Nephron progenitor cell (in vitro differentiated cells): ENCODE measurements at places on chromosomes 7 and 10.

GRCh38 chr7:78635026-78635793 lies 818.3 kb downstream of the MAGI2 start:
- no peak for DNase-seq

DNA sequence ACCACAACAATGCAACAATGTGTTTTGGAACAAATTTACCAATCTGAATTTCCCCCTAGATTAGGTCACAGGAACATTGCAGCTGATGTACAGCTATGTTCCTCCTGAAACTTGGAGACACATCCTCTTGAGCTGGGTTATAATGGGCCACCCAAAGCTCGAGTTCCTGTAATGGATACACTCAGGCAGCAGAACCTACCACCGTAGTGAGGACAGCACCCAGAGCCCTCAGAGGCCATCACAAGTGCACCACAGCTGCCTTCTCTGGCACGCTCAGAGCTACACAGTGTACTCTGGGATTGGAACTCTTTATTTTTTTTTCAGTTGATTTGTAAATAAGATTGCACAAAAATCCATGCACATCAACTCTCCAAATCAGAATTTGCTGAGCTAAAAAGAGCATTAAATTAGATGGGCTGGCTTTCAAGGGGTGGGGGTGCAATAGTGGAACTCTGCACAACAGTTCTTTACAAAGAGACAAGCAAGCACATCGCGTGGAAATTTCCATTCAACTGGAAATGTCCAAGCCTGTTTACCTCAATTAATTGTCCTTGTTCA lies 56.7 kb downstream of the EGFR start:
- no peak for DNase-seq

DNA sequence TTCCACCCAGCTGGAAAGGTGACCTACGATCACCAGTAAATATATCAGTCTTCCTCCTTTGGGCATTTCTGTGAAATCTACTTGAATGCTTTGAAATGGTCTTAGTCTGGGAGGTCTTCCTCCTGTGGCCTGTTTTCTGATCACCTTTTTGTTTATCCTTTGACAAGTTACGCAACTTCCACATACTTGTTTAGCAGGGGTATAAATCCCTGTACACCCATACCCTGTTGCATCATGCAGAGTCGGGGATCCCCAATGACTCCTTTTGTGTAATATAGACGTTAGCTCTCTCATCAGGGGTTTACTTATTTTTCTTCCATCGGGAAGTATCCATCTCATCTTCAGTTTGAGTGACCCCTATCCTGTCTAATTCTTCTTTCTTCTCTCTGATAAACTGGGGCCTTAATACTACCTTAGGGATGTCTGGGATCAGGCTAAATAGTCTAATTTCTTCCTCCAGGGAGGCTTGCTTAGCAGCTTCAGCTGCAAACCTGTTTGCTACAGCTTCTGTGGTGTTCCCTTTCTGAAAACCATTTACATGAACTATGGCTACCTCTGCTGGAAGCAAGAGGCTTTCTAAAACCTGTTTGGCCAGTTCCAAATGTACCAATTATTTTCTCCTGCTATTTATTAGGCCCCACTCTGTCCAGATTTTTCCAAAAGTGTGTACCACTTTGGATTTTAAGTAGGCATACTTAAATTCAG lies 25.8 kb downstream of the MAPK8 start:
- no peak for DNase-seq

DNA sequence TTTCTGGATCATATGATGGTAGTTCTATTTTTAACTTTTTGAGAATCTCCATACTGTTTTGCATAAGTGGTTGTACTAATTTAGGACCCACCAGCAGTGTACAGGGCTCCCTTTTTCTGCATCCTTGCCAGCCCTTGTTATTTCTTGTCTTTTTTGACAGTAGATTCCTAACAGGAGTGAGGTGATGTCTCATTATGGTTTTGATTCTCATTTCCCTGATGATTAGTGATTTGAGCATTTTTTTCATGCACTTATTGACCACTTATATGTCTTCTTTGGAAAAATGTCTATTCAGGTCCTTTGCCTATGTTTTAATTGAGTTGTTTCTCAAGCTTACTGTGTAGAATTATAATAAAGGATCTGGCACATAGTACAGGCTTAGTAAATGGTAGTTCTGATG lies 238.8 kb upstream of the BMPER start:
- DNase-seq = no peak
